ENCODE measurements at places on chromosomes 3 and 15. TPM values are rescaled to one million over a fixed set of nuclear protein-coding genes. Genes with fewer than 3 reads are reported as not detected.

- H3K36me3 ChIP-seq, result peaks cover 6% of the 10 kb centered on the region
- H3K27me3 ChIP-seq, result no peaks in the 10 kb centered on the region
- H3K27ac ChIP-seq, result no peak overlapping the region
Measured at GRCh38 chr3:17166369-17166768, 281.6 kb downstream of the PLCL2 start.

GRCh38 chr3:37852771-37853170, 8.9 kb upstream of the CTDSPL start:
- H3K27me3 ChIP-seq, result no peaks in the 10 kb centered on the region
- no peak overlapping the region for H3K27ac ChIP-seq

DNA sequence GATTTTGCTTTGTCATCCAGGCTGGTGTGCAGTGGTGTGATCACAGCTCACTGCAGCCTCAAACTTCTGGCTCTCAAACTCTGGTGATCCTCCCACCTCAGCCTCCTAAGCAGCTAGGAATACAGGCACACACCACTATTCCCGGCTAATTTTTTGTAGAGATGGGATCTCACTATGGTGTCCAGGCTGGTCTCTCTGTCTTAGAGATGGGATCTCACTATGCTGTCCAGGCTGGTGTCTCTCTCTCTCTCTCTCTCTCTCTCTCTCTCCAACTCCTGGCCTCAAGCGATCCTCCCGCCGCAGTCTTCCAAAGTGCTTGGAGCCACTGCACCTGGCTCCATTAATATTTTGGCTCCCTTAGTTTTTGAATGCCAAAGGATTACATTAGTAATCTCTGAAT, 17.7 kb downstream of the USF3 start:
- H3K27me3 ChIP-seq, result no peaks in the 10 kb centered on the region
- no peak for DNase-seq
- peaks cover 31% of the 10 kb centered on the region for H3K36me3 ChIP-seq
- peaks cover 4% of the 10 kb centered on the region for H3K4me1 ChIP-seq
- no peak overlapping the region for H3K27ac ChIP-seq

GRCh38 chr15:64348455-64348854, 7.5 kb downstream of the CSNK1G1 start:
- no peak overlapping the region for H3K4me3 ChIP-seq
- H3K36me3 ChIP-seq, result peaks cover 11% of the 10 kb centered on the region
- peaks cover 16% of the 10 kb centered on the region for H3K4me1 ChIP-seq
- H3K27ac ChIP-seq, result no peak overlapping the region
- H3K27me3 ChIP-seq, result no peaks in the 10 kb centered on the region

DNA sequence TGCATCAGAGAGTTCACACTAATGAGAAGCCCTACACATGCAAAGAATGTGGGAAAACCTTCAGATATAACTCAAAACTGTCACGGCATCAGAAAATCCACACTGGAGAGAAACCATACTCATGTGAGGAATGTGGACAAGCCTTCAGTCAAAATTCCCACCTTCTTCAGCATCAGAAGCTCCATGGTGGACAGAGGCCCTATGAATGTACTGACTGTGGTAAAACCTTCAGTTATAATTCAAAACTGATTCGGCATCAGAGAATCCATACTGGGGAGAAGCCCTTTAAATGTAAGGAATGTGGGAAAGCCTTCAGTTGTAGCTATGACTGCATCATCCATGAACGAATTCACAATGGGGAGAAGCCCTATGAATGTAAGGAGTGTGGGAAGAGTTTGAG, 10.2 kb downstream of the ZNF619 start:
- no peak overlapping the region for H3K27ac ChIP-seq
- H3K36me3 ChIP-seq, result peaks cover 55% of the 10 kb centered on the region
- H3K4me3 ChIP-seq, result no peak overlapping the region
- no peaks in the 10 kb centered on the region for H3K4me1 ChIP-seq

- no peak for DNase-seq
- peaks cover 9% of the 10 kb centered on the region for H3K36me3 ChIP-seq
- H3K27me3 ChIP-seq, result no peaks in the 10 kb centered on the region
- no peak overlapping the region for H3K4me3 ChIP-seq
Measured at GRCh38 chr15:90029024-90029423, 27.9 kb downstream of the ZNF710 start.

DNA sequence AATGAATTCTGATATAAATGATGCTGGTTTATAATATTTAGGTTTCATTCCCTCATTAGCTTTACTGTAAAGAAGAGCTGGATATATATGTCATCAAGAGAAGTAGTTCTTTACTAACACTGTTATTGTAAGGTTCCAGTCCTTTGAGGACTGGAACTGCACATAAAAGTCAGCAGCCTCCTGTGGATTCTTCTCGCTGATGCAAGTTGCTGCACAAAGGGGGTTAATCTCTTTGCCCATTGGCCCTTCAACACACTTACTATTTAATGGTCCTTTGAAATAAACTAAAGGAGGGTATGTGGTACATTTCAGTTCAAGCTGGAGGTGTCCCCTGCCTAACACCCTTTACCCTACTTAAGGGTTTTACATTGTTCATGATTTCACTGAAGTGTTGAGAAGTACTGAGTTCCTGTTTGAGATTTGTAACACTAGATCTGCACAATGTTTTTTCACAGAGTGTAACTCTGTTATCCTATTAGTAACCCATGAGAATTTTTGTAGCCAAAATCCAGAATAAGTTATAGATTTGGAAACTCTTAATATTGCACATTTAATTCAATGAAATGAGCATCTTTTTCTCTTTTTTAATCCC, 43.9 kb downstream of the NR2C2 start:
- peaks cover 1% of the 10 kb centered on the region for H3K36me3 ChIP-seq
- no peaks in the 10 kb centered on the region for H3K27me3 ChIP-seq
- H3K4me1 ChIP-seq, result peaks cover 16% of the 10 kb centered on the region
- H3K27ac ChIP-seq, result peak overlapping the region; percentile 65
- no peak for DNase-seq

- H3K27me3 ChIP-seq, result no peaks in the 10 kb centered on the region
- peaks cover 39% of the 10 kb centered on the region for H3K4me1 ChIP-seq
- H3K36me3 ChIP-seq, result peaks cover 11% of the 10 kb centered on the region
- no peak overlapping the region for H3K4me3 ChIP-seq
- no peak for DNase-seq
Measured at GRCh38 chr3:71693641-71694040, 31.6 kb downstream of the EIF4E3 start.

- peaks cover 18% of the 10 kb centered on the region for H3K4me1 ChIP-seq
- no peak overlapping the region for H3K4me3 ChIP-seq
- H3K27ac ChIP-seq, result no peak overlapping the region
- DNase-seq, result no peak
- H3K27me3 ChIP-seq, result no peaks in the 10 kb centered on the region
Measured at GRCh38 chr15:95604634-95605036, 725.9 kb upstream of the NR2F2 start.

- peaks cover 81% of the 10 kb centered on the region for H3K27me3 ChIP-seq
- peak overlapping the region; percentile 89 for H3K27ac ChIP-seq
- no peaks in the 10 kb centered on the region for H3K36me3 ChIP-seq
- peak overlapping the region; percentile 90 for H3K4me3 ChIP-seq
Measured at GRCh38 chr3:24493746-24494617, 668 bp downstream of the THRB start.

- peaks cover 4% of the 10 kb centered on the region for H3K36me3 ChIP-seq
- peak overlapping the region; percentile 92 for H3K4me3 ChIP-seq
- H3K27me3 ChIP-seq, result peaks cover 10% of the 10 kb centered on the region
- peaks cover 35% of the 10 kb centered on the region for H3K4me1 ChIP-seq
- DNase-seq, result peak; percentile 52
- H3K27ac ChIP-seq, result peak overlapping the region; percentile 98
Measured at GRCh38 chr15:43329217-43329959, 985 bp downstream of the LCMT2 start.

DNA sequence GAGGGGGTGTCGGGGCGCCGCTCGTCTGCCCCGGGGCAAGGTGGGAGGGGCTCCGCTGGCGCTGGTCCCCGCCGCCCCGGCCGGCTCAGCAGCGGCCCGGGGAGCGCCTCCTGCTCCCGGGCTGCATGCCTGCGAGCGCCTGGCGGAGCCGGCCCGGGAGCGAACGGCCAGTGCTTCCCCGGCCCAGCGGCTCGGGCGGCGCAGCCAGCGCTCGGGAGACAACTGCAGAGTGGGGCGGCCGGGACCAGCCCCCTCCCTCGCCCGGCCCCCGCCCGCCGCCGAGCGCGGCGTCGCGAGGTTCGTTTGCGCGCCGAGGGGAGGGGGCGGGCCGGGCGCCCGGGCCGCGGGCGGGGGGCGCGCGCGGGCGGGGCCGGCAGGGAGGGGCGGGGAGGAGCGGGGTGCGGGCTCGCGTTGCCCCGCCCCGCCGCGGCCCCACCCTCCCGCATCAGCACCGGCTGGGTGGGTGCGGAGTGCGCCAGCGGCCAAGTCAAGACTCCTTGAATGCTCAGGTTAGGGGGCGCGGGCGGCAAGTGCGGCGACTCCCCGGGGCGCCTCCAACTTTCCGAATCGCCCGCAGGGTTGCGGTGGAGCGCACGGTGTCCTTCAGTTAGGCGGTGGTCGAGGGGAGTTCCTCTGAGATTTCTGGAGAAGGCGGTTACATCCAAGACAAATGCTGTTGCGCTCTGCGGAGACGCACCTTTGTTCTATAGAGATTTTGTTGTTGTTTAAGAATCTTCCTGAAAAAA, at the start of gene RGMA:
RGMA (minus strand) TSS at position 231 of the 746 bp plus-strand sequence. CDS start 279 bp downstream, outside the sequence.
- H3K27me3 ChIP-seq, result peaks cover 43% of the 10 kb centered on the region
- H3K27ac ChIP-seq, result peak within 1 kb of the TSS; percentile 85
- peak within 1 kb of the TSS; percentile 81 for H3K4me3 ChIP-seq
- H3K36me3 ChIP-seq, result no peaks in the 10 kb centered on the region
- no peak for DNase-seq

GRCh38 chr3:95721938-95722337, 1092.5 kb upstream of the EPHA6 start:
- DNase-seq, result no peak
- peaks cover 32% of the 10 kb centered on the region for H3K4me1 ChIP-seq
- H3K27ac ChIP-seq, result peak overlapping the region; percentile 4
- H3K36me3 ChIP-seq, result no peaks in the 10 kb centered on the region
- H3K27me3 ChIP-seq, result no peaks in the 10 kb centered on the region

DNA sequence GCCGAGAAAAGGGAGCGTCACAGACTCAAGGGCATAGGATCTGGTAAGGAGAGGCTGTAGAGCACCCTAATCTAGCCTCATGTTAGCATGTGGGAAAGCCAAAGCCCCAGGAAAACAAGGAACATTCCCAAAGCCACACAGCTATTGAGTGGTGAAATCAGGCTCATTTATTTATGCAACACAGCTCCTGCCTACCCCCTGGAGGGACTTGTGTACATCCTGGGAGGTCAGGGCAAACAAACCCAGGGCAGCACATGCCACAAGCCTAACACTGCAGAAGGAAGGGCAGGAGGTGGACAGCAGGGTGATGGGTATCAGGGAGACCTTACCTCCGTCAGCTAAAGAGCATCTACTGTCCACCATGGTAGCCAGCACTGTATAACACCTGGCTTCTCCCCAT, 283.5 kb downstream of the RPLP1 start:
- H3K4me3 ChIP-seq, result no peak overlapping the region
- no peak for DNase-seq
- no peak overlapping the region for H3K27ac ChIP-seq
- H3K27me3 ChIP-seq, result peaks cover 31% of the 10 kb centered on the region
- H3K36me3 ChIP-seq, result peaks cover 2% of the 10 kb centered on the region
- H3K4me1 ChIP-seq, result peaks cover 18% of the 10 kb centered on the region

DNA sequence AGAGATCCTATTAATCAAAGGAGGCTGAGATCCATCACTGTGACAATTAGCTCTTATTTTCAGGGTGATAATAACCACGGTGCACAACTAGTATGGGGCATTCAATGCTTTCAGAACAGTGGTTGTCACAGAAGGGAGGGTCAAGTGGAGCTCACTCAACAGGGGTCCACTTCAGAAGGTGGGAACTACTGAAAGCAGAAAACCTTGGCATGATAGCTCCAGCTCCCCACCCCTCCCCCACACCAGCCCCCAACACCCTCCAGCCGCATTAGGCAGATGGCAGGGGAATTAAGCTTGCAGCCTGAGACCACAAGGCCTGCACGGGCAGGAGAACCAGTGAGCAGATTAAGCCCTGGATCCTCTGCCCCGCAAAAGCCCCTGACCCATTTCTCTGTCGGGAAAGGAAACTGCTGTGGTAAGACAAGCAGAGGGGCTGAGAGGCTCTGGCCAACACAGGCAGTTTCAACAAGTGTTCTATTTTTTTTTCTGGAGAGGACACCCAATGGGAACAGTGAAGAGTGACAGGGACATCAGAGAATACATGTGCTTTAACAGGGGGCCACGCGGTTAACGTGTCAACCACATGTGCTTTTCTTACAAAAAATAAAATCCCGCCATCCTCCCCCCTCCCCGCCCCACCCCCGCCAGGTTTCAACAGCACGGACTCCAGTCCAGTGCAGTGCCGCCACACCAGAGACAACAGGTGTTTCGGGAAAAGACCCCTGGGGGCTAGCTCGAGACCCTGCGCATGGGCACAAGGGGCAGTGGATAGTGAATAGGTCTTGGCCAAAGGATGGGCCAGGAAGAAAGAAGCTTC, 997 bp downstream of the FYCO1 start:
- H3K36me3 ChIP-seq, result no peaks in the 10 kb centered on the region
- H3K27me3 ChIP-seq, result peaks cover 19% of the 10 kb centered on the region
- peak overlapping the region; percentile 81 for H3K27ac ChIP-seq
- H3K4me3 ChIP-seq, result peak overlapping the region; percentile 83

GRCh38 chr15:84950570-84951111, 31.0 kb upstream of the PDE8A start:
- H3K27ac ChIP-seq, result no peak overlapping the region
- no peaks in the 10 kb centered on the region for H3K36me3 ChIP-seq
- peaks cover 8% of the 10 kb centered on the region for H3K4me1 ChIP-seq
- no peak overlapping the region for H3K4me3 ChIP-seq
- no peaks in the 10 kb centered on the region for H3K27me3 ChIP-seq
- no peak for DNase-seq

DNA sequence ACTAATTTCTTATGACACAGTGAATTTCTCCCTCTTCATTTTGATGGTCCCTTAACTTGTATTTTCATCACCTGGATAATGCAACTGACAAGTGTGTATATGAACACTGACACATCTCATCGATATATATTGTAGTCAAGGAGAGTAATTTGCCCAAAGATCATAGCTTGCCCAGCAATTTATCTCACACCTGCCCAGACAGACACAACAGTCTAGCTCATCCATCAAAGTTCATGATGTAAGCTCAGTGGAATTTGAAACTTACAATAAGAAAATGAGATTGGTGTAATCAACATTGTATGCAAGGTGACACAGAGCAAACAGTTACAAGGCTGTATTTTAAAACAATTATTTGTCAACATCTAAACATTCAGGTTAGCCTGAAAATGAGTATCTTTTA, 805.8 kb downstream of the NAALADL2 start:
- no peaks in the 10 kb centered on the region for H3K36me3 ChIP-seq
- DNase-seq, result no peak
- H3K27ac ChIP-seq, result no peak overlapping the region
- H3K27me3 ChIP-seq, result no peaks in the 10 kb centered on the region

GRCh38 chr3:87436781-87437543, 160.6 kb upstream of the POU1F1 start:
- H3K4me1 ChIP-seq, result peaks cover 11% of the 10 kb centered on the region
- H3K27me3 ChIP-seq, result no peaks in the 10 kb centered on the region
- H3K27ac ChIP-seq, result no peak overlapping the region
- no peak overlapping the region for H3K4me3 ChIP-seq

GPR149 gene
- not detected for total RNA-seq

RTP1 gene
- total RNA-seq, result not detected

GATM gene
- 7.3 TPM for total RNA-seq

C2CD4A gene
- total RNA-seq, result not detected

SYNPR gene
- 3.7 TPM for total RNA-seq

GOLGA8J gene
- not detected for total RNA-seq

ABHD10 gene
- 26.4 TPM for total RNA-seq

ABI3BP gene
- 3.0 TPM for total RNA-seq

GABRR3 gene
- total RNA-seq, result not detected

Data from mesothelial cell of epicardium (in vitro differentiated cells).